Fibroblast of skin of left quadriceps (primary cell): ENCODE measurements at places on chromosomes 7 and 10.
A peak's percentile ranks its signal among the peaks of the same experiment; 100 is the strongest.

- DNase-seq = no peak
These were observed 63.3 kb downstream of the ZMIZ1 start for GRCh38 chr10:79131836-79132631.

GRCh38 chr7:2872296-2872874, 28.3 kb upstream of the GNA12 start:
- DNase-seq = no peak

DNA sequence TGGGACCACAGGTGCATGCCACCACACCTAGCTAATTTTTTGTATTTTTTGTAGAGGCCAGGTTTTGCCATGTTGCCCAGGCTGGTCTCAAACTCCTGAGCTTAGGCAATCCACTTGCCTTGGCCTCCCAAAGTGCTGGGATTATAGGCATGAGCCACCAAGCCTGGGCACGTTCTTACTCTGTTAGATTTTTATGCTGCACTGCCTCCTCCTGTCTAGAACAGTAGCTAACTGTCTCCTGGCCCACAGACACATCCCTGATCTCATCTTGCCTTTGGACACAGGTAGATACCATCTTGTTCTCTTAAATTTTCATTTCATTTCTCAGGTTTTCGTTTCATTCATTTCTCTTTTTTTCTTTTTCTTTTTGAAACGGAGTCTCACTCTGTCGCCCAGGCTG, 41.1 kb downstream of the BLVRA start:
- DNase-seq = no peak

DNA sequence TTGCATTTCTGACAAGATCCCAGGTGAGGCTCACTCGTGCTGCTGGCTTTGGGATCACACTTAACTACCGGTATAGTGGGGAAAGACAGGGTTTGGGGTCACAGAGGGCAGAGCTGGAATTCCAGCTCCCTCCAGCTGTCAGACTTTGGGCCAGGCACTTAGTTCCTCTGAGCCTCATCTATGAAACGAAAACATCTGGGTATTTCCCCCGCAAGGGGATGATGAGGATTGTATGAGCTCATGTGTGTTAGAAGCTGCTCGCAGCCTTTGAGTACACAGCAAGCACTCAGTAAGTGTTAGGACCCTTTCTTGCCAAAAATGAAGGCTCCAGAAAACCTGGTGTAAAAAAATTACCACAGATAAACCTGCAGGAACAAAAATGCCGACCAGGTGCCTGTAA, 66.1 kb downstream of the PRPF18 start:
- DNase-seq = no peak

GRCh38 chr10:52318822-52319464, 4.9 kb downstream of the DKK1 start:
- peak; percentile 96 for DNase-seq

DNA sequence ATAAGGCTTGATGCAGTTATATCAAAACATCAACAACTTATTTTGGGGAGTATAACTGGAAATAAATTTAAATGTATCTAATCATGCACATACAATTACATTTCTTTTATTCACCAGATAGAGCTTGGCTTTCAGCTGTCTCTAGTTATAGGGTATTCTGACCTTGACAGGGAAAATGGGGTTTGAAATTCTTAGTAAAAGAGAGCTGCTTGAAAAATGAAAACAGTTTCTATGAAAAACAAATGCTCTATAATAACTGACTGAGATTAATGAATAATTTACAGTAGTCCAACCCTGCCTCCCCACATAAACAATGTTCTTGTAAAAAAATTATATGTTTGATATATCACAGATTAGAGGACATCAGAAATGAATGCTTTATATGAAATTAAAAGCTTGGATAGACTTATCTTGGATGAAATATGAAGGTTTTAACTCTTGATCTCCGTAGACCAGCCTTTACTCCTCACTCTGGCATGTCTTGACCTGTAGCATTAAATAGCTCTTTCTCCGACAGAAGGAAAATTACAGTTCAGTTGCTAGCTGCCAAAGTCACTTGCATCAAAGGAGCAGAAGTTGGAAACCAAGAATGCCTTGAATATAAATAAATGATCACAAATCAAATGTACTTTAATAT, 32.1 kb downstream of the VWC2 start:
- no peak for DNase-seq

DNA sequence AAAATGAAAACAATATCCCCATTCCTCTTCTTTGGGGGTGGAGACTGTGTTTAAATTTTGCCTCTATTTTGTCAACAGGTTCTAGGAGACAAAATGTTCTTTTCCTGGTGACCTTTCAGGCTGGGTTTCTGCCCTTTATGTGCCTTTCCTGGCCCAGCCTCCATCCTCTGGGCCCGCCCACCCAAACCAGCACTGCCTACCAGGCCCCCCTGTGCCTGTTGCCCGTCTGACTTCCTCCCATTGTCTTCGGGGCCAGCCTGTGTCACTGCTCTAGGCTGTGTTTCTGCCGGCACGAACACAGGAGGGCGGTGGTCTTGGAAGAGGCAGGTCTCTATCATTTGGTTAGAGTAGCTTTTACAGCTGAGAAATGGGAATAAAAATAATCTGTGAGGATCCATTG, 13.9 kb downstream of the TSPAN14 start:
- DNase-seq = no peak

DNA sequence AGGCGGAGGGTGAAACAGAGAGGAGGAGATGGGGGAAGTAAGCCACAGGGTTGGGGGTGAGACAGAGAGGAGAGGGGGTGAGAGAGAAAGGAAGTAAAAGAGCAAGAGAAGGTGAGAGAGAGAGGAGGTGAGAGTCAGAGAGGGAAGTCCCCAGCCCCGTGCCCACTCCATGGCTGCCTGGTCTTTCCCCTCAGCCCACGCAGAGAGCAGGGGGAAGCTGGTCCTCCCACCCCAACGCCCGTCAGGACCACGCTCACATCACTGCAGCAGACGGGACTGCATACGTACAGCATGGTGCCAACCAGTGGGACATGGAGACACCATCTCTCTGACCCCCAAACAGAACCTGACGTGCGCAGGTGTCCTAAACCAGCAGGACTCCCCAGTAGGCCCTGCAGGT, 12.1 kb upstream of the PDGFA start:
- DNase-seq = no peak

DNA sequence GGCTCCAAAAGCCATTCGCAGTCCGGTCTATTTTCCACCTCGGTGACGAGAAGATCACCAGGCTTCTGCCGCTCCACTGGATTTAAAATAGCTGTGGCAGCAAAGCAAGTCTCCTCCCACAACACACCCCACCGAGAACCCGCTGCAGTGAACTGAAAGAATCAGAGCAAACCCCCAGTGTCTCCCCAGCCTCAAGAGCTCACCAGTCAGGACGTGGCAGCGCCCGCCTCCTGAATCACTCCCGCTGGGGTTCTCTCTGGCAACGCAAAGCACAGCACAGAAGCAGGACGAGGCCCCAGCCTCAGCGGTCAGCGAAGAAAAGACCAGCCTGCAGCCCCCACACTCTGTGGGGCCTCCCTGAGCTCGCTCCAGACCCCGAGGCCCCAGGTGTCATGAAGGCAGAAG, 126.1 kb upstream of the PPP2R2D start:
- DNase-seq = no peak

DNA sequence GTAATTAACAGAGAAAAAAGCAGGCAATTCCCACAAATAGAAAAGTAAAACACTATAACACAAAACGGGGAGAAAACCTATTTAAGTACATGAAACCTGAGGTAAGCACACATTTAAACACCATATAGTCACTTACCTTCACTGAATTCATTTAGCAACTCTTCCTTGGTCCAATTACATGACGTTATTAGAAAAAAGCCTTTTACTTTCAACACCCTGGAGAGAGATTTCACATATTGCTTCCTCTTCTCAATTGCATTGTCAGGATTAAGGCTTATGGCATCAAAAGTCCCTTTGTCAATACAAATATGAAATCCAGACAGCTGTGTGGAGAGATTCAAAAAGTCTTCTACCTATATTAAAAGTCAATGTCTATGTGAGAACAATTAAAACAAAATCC, 21.1 kb upstream of the FAM53B start:
- DNase-seq = no peak

DNA sequence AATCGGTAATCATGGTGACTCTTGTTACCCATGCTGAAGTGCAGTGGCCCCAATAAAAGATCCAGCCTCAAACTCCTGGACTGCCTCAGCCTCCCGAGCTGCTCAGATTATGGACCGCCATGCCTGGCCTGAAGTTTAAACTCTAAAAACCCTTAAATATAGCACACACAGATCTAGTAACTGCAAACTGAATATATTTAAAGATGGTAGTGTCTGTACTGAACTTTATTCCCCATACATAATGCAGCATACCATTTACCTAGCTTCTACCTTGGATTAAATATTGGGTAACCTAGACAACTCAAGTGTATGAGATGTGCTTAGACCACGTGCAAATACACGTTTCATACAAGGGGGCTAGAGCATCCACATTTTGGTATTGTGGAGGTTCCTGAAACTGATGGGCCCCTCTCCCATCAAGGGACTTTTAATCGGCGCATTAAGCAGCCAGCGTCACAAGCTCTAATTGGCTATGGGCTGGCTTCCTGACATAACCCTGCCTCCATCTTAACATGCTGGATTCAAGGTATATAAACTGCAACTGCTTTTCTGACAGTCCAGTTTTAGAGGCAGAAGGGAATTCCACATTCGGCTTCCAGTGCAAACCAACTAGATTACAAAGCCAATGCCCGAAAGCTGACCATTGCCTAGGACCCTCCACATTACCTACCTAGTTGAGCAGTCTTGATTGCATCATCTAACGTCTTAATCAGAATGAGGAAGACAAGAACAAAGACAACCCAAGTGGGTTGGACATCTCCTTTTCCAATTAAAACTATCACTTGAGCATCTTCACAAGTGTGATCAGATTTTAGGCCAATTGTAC, 13.0 kb downstream of the HNRNPA2B1 start:
- no peak for DNase-seq

DNA sequence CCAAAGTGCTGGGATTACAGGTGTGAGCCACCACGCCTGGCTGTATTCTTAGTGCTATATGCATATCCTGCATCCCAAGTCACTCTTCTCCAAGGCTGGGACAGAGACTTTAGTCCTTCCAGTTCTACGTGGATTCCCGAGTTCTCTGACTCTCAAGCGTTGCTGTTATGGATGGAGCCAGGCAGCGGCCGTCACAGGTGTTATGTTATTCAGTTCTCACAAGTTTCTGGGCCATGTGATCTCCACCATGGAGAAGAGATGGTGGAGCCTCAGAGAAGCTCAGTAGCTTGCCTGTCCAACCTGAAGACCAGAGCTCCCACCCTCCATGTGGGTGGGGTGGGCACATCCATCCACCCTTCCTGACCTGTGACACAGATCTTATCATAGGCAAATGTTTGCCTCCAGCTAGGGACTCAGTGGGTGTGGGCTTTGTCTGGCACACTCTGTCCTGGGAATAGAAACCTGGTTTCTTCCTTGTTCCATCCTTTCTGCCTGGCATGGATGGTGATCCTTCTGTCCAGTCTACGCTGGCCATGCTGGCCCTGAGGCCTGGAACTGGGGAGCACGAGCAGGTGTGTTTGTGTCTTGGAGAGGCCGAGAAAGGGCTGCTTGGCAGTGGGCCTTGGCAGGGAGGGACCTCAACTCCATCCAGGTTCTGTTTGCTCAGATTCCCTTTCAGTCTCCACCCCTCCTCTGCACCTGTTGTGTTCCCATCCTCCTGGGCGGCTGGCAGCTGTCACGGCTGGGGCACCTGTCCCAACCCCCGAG, 55.3 kb downstream of the NEURL1 start:
- DNase-seq = no peak

DNA sequence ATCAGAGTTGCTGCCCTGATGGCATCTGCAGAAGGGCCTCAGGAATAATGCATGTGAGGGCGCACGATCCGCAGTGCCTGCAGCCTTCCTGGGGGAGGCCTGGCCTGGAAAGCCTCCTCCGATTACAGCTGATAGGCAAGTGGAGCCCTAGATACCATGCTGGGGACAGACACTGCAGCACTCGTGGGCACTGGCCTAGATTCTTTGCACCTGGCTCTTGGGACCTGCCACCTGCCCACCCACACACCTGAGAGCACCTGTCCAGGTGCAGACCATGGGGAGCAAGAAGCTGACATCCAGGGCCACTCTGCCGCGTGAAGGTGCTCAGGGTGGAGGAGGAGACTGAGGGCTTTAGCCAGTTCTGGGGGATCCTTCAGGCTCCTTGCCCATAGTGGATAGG, 14.8 kb downstream of the YKT6 start:
- no peak for DNase-seq

DNA sequence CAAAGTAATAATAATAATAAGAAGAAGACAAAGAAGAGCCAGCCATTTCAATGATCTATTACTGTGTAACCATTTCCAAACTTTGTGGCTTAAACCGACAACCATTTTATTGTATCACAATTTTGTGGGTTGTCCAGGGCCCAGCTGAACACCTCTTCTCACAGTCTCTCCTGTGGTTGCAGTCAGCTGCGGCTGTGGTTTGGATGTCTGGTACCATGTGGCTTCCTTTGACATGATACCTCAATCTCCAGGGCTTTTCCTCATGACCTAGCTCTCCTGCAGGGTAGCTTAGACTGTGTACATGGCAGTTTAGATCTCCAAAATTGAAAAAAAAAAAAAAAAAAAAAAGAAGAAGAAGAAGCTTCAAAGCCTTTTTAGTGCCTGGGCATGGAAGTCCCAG, 72.6 kb upstream of the NFKB2 start:
- no peak for DNase-seq

DNA sequence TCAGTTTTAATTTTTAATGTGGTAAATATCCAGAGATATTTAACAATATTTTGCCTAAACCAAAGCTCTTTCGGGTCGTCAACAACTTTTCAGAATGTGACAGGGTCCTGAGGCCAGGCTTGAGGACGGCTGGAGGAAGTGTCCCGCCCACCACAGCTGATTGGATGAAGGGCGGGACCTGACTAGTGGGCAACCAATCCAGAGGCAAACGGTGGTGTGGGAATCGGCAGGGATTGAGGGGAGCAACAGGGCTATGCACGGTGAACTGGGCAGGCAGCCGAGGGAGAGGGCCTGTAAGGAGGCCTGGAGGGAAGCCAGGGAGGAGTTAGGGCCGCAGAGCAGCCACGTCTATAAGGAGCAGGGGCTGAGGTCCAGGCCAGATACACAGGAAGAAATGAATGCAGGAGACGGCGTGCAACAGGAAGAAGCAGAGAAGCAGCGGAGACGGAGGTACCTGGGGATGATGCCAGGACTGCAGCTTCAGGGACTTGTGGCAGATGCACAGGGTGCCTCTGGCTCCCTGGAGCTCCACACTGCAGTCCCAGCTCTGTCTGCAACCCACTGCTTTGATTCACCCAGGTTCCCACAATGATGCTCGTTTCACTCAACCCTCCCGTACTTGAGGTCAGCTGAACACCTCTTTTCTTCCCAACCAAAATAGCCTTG, 46.1 kb upstream of the ZMIZ1 start:
- no peak for DNase-seq

DNA sequence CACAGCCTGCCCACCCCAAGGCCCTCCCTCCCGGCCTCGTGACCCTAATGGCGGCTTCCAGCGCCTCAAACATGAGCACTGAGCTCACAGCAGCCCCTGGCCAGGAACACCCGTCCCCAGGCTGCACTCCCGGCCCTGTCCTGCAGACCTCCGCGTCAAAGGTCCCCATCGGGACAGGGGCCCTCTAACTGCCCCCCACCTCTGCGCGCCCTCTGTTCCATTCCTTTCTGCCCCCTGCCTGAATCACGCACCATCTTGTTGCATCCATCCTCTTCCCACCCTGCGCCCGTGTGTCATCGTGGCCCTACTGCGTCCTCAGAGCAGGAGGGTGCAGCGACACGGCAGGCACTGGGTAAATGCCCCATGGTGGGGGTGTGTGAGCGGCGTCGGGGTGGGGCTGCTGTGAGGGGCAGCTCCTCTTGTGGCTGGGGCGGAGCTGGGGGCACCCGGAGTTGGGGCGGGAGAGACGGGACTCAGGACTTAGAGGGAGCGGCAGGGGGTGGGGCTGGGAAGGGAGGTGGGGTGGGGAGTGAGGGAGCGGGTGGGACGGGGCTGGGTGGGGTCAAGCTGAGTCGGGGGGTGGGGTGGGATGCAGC, 13.4 kb downstream of the SLC29A4 start:
- DNase-seq = no peak
